ENCODE measurements at places on chromosomes 6 and 20. TPM values are rescaled to one million over a fixed set of nuclear protein-coding genes. Genes with fewer than 3 reads are reported as not detected.

PKIB gene
- 6.5 TPM for total RNA-seq

HLA-DQA1 gene
- not detected for total RNA-seq

HRH3 gene
- total RNA-seq: not detected

PDE7B gene
- total RNA-seq: 53.1 TPM

ZBP1 gene
- not detected for total RNA-seq

THEMIS gene
- not detected for total RNA-seq

DDAH2 gene
- 66.1 TPM for total RNA-seq

TSPYL1 gene
- total RNA-seq: 97.4 TPM

DEFB132 gene
- total RNA-seq: not detected

RAET1E gene
- 0.17 TPM for total RNA-seq

FAM209B gene
- not detected for total RNA-seq

NOX3 gene
- not detected for total RNA-seq

HEY2 gene
- 0.63 TPM for total RNA-seq

GINM1 gene
- total RNA-seq: 70.2 TPM

RAB22A gene
- total RNA-seq: 20.2 TPM

FAM217A gene
- total RNA-seq: not detected

IRAK1BP1 gene
- total RNA-seq: 4.2 TPM

EPPIN gene
- 0.39 TPM for total RNA-seq

ISM1 gene
- total RNA-seq: under 0.01 TPM

ABCC10 gene
- 24.1 TPM for total RNA-seq

KCNK5 gene
- 0.03 TPM for total RNA-seq

CLPSL1 gene
- total RNA-seq: not detected

CAPN11 gene
- total RNA-seq: not detected

CST2 gene
- total RNA-seq: 17.5 TPM

LAMP5 gene
- 0.69 TPM for total RNA-seq

OR2H1 gene
- total RNA-seq: not detected

CYP21A2 gene
- 0.26 TPM for total RNA-seq

LY86 gene
- total RNA-seq: not detected

LTA gene
- total RNA-seq: not detected

EMILIN3 gene
- not detected for total RNA-seq

SDC4 gene
- 61.4 TPM for total RNA-seq

GPR6 gene
- not detected for total RNA-seq

EBF4 gene
- 0.89 TPM for total RNA-seq

MAP1LC3A gene
- 28.3 TPM for total RNA-seq

COL10A1 gene
- 0.39 TPM for total RNA-seq

GGTLC1 gene
- total RNA-seq: not detected

PLN gene
- 17.5 TPM for total RNA-seq
